ENCODE measurements at places on chromosomes 3 and 15.
A peak's percentile ranks its signal among the peaks of the same experiment; 100 is the strongest.

DNA sequence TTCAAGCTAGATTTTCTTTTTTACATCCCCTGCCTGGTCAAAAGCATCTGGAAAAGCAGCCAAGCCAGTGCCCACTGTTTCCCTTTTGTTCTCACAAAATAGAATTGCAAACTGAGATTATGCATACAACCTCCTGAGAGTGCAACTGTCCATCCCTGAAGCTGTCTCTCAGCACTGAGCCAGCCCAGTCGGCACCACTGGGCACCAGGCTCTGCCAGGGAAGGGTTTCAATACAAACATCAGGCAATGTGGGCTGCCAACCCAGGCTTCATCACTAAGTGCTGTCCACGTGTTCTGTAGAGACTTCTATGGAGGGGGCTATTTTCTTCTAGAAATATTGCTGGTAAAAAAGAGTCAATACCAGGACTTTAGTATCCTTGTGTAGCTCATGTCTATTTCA, 356.3 kb upstream of the TBL1XR1 start:
- DNase-seq, result no peak

- no peak for DNase-seq
Measured at GRCh38 chr3:188526057-188526456, 372.1 kb downstream of the LPP start.

DNA sequence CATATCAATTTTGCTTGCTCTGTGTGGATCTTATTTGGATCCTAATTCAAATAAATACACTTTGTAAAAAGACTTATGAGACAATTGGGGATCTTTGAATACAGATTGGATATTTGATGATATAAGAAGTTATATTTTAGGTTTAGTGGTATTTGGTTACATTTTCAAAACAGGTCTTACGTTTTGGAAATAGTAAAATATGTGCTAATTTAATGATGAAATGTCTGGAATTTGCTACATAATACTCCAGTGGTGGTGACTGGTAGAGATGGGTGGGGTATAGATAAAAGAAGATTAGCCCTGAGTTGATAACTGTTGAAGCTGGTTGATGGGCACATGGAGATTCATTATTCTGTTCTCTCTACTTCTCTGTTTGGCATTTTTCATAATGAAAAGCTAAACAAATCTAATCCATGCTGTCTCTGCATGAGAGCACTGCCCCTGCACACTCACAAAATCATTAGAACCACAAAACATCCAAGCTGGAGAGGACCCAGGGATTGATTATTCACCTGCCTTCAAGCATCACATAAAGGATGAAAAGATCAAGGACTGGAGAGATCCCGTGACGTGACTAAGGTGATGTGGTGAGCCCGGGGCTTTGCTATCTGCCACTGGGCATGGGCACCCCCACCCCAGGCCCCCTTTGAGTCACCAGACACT, 58.9 kb downstream of the TLE3 start:
- no peak for DNase-seq

- no peak for DNase-seq
Measured at GRCh38 chr3:15903164-15903563, 105.4 kb upstream of the ANKRD28 start.

DNA sequence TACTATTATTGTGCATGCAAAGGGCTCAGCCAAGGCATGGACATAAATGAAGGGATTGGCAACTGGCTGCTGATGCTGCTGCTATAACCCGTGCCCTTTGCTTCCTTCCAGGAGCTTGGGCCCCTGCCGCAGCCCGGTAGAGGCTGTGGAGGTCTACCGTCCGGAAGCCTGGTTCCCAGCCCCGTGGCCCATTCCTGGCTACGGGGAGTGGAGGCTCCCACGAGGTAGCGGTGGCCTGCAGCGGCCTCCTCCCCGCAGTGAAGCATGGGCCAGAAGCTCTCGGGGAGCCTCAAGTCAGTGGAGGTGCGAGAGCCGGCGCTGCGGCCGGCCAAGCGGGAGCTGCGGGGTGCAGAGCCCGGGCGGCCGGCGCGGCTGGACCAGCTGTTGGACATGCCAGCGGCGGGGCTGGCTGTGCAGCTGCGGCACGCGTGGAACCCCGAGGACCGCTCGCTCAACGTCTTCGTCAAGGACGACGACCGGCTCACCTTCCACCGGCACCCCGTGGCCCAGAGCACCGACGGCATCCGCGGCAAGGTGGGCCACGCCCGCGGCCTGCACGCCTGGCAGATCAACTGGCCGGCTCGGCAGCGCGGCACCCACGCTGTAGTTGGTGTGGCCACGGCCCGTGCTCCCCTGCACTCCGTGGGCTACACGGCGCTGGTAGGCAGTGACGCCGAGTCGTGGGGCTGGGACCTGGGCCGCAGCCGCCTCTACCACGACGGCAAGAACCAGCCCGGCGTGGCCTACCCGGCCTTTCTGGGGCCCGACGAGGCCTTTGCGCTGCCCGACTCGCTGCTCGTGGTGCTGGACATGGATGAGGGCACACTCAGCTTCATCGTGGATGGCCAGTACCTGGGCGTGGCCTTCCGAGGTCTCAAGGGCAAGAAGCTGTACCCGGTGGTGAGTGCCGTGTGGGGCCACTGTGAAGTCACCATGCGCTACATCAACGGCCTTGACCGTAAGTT, 15.0 kb downstream of the SPSB4 start:
- no peak for DNase-seq

GRCh38 chr3:188176884-188177283, 22.9 kb downstream of the LPP start:
- no peak for DNase-seq

DNA sequence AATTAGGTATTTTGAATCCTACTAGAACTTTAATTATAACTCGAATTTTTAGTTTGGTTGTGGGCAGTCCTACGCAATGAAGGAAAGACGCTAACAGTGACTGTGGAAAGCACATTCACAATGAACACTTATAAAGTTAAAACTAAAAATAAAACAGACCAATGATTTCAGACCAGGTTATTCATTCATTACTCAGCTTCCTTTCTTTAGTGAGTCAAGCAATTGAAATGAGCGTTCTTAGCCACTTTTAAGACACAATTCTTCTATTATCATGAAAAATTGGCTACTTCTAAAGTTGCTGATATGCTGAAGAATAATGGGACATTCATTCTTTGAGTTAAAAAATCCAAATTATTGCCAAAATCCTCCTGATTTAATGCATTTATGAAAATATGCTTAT, 66.0 kb upstream of the CMSS1 start:
- no peak for DNase-seq

DNA sequence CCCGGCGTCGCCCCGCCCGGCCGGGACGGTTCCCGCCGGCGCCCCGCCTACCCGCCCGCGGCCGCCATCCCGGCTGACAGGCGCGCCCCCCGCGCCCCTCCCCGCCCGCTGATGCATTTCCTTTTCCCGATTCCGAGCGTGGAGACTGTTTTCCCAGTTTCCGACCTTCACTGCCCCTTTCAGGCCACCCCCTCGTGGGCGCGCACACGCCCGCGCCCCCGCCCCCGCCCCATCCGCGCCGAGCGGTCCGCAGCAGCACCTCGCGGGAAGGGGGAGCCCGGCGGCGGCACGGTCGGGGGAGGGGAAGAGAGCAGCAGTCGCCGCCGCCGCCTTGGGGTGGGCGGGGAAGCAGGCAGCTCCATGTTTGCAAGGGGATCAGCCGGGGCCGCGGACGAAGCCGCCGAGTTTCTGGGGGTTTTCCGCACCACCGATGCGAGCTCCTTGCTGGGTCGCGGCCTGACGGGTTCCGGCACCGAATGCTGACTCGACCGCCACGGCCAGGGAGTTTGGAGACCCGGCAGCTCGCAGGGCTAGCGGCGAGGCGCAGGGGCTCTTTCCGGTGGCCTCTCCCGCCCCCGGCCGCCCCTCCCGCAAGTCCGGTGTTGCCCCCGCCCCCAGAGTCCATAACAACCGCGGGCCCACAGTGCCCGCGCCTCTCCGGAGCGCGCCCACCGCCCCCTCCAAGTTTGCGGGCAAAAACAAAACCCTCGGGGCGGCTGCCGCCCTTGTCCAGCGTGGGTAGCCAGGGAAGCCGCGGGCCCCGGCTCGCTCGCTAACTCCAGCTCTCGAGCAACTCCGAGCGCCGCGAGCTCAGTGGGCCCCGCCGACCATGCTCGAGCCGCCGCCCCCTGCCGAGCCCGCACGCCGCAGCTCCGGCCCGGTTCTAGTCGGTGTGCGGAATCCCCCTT, 3.2 kb upstream of the SIN3A start:
- peak; percentile 87 for DNase-seq

DNA sequence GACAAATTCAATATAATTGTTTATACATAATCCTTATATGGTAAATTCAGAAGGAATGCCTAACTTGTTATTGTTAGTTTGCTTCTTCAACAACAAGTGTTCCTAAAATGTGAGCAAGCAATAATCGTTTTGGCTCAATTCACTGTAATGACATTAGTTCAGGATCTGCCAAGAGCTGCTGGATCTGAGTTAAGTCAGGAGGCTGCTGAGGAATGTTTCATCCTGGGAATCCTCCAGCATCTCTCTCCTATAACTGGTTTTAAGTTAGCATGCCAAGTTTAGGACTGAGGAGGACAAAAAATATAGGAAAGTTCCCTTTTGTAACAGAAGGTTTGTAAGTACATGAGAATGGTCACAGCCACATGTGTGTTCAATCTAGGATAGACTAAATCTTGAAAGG, 4.9 kb upstream of the GTF2A2 start:
- DNase-seq, result no peak

DNA sequence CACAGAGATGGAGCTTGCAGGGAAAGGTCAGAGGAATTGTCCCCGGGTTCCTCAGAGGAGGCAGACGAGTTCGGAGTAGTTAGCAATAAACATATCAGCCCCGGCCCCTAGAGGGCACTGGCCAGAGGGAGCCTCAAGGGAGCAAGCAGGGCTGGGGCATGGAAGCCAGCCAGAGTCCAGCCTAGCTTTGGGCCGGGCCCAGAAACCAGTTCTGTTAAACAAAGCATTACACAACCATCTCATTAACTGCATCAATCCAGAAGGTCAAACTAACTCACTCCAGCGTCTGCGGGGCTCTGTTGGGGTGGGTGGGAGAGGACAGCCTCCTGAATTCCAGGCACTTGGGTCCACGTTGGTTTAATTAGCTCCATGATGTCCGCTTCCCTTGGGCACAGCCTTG, 41.0 kb upstream of the IREB2 start:
- peak; percentile 22 for DNase-seq

DNA sequence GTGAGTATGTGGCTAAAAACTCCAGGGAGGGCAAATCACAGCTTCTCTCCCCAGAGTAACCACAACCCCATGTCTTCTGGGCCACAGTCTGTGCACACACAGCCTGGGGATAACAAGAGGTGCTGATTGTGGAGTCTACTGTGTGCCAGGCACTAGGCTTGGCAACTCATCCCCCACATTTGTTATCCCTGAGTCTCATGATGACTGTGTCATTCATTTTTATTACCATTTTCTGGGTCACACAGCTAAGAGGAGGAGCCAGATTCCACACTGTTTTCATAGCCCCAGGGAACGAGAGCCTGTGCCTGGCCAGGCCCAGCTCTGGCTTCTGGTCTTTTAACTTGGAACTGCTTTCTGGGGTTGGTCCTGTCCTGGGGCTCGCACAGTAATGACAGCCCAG, 34.5 kb downstream of the ESYT3 start:
- no peak for DNase-seq

DNA sequence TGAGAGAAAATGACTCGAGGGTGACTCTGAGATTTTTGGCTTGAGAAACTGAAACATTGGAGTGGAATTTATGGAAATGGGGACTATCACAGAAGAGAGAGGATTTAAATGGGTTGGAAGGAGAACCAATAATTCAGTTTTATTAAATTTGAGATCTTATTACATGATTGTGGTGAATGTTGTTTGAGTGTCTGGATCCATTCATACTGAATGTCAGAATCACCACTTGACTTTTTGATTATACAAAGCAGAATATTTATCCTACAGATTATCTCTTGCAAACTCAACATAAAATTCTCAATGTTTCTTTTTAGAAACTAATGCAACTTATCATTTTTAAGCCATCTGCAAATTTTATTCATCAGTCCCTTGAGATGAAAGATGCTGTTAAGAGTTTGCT, 332.8 kb downstream of the CNTN3 start:
- no peak for DNase-seq

- DNase-seq, result peak; percentile 82
Measured at GRCh38 chr15:73927003-73927475, 777 bp downstream of the LOXL1 start.
